ENCODE measurements at places on chromosomes 5 and 9. TPM values are rescaled to one million over a fixed set of nuclear protein-coding genes. Genes with fewer than 3 reads are reported as not detected.

DNA sequence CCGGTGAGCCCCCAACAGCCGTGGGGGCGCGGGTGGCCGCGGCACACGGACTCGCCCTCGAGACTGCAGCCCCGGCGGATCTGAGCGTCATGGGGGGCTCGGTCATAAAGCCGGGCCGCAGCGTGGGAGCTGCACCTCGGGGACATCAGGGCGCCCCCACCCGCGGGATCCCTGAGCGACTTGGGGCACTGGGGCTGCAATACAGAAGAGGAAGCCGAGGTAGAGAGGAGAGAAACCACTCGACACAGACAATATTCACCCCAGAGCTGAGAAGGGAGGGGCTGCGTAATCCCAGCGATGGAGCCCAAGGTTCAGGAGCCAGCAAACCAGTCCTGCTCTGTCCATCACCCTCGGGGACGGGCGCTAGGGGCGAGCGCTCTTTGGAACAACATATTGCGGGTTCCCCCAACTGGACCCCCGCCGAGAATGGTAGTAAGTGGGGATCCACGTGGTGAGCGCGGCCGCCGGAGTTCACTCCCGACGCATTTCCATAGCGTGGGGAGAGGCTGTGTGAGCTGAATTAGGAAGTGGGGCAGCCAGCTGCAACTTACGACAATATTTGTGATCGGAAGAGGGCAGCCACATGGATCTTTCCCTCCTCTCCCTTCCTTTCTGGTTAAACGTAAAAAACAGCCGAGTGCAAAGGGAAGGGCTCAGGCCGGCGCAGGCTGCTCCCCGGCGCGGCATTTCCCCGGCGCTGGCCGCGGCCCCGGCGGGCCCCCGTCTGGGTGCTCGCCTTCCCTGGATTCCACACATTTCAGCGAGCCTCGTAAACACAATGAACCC is 9.9 kb downstream of the PTCH1 start:
- no peak for DNase-seq

The G3BP1 gene
- total RNA-seq = 259 TPM

- no peak for DNase-seq
Measured at GRCh38 chr9:35856206-35856605, 14.0 kb downstream of the OR13J1 start.

The HAVCR2 gene
- total RNA-seq = 0.05 TPM

DNA sequence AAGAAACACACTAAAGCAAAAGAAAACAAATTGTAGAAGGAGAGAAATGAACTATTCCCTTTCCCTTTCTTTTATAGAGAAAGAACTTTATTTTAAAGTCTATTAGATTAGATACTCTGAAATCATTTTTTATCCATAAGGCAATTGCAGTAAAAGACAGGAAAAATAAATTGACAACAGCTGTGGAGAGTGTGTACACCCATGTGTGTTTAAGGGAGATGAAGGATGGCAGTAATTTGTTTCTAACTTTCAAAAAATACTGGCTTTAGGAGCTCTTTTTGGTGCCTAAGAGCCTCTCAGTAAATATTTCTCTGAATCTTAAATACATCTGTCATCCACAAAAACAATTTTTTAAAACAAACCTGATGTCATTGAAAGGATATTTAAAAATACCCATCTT is 18.3 kb upstream of the ARL14EPL start:
- no peak for DNase-seq

- DNase-seq = peak; percentile 63
Measured at GRCh38 chr5:159241946-159242552, 21.0 kb upstream of the UBLCP1 start.

DNA sequence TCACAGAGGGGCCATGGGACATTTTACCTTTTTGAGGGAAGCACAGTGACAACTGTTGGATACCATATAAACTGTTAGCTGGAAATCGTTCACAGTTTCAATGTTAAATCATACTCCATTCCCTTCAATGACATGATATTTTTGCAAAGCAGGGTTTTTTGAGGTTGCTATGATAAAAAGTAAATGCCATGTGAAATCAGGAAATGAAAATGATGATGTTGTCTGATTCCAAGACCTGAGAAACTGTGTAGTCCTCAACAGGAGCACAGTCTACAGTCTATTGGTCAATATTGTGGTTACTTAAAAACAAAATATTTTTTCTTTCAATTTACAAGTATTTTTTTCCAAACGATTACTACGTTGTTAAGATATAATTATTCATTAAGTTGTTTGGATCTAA is 24.0 kb upstream of the ADAM19 start:
- no peak for DNase-seq

- DNase-seq = no peak
Measured at GRCh38 chr5:138553437-138554095, 10.5 kb upstream of the ETF1 start.

- DNase-seq = no peak
Measured at GRCh38 chr9:69811351-69811868, 9.2 kb upstream of the CFAP95 start.

- no peak for DNase-seq
Measured at GRCh38 chr5:67335426-67335825, 138.8 kb upstream of the CD180 start.

The CSF1R gene
- total RNA-seq = 1.2 TPM

DNA sequence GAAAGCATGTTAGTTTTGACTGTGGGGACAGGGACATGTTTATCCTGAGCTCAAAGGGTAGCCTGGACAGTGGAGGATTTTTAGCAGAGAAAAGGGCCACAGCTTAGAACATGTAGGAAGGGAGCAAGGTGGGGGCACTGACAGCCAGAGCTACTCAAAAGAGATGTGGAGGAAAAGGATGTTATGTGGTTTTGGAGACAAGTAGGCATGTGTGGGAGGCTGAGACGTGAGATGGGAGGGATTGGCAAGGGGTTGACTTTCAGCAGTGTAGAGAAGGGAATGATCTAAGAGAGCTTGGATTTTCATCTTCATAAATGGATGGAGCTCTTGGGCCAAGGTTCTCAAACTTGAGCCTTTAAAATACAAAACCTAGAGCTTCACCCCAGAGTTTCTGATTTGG is 24.0 kb downstream of the SYK start:
- no peak for DNase-seq

The PHF19 gene
- total RNA-seq = 68.3 TPM

The TICAM2 gene
- total RNA-seq = 22.1 TPM

DNA sequence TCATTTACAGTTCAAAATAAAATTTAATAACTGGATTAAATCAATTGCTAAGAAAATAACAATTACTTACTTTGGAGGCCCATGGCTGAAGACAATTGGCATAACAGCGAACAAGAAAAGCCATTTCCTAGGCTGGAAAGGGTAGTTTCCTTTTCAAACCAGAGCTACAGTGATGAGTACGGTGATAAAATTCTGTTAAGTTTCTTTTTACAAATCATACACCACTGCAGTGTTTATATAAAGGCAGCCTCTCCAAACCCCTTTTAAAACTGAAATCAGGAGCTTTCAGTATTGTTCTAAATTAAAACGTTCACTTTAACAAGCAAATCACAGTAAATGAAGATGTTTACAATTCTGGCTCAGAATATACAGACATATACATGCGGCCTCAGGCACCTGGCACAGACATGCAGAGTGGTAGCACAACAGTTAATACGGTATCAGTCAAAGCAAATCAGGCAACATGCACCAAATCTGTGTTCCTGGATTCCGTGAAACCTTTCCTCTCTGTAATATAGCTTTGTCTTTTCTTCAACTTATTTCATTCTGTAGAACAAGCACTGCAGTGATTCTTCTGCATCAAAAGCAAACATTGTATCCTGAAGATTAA is 102.9 kb downstream of the RAPGEF6 start:
- no peak for DNase-seq

DNA sequence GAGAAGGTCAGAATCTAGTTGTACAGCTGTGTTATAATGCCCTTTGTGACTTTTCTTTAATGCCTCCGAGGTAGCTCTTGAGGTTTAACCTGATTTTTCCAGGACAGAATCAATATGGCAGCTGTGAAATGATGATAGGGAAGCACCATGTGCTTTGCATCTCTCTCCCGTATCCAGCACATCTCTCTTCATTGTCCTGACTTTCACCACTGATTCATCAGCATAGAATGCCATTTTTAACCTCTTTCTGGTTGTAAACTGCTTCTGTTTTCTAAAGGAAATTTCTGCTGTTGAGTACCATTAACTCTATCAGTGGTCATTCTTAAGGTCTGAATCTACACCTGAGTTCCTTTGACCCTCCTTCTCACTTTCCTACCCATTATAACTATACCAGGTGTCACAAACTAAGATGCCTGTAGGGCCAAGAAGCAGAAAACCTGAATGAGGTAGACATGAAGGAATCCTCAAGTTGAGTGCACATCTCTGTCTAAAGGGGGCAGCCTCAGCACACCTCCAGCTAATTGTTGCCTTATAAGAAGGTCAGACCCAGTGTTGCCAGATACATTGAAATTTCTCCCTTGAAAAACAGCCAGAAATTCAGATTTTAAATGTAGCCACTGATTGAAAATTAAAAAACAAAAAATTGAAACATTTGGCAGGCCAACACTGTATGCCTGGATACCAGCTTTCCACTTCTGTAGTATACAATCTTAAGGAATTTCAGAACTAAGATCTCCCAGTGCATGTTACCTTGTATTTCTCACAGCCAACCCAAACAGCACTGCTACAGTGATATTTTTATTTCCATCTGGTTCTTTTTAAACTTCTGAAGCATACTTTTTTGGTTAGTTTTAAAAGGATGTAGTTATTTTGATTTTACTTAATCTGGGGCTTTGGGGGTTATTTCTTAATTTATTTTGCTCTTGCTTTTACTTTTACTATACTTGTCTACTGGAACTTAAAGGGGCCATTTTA is 35.8 kb upstream of the TLX3 start:
- DNase-seq = no peak

DNA sequence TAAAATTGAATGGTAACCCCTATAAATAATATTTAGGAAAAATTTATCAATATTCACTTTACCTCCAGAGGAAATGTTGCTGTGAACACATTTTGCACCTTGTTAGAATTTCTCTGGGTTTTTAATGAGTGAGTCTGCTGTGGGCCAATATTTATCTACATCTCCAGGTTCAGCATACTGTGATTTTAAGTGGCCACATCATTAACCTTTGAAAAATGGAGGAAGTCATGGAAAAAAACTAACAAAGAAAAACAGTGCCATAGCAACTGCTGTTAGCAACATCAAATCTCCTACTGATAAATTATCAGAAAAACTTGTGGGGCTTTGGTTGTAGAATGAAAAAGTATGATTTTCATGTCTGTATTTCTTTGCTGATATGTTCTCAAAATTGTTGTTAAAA is 55.0 kb downstream of the CD180 start:
- DNase-seq = no peak

DNA sequence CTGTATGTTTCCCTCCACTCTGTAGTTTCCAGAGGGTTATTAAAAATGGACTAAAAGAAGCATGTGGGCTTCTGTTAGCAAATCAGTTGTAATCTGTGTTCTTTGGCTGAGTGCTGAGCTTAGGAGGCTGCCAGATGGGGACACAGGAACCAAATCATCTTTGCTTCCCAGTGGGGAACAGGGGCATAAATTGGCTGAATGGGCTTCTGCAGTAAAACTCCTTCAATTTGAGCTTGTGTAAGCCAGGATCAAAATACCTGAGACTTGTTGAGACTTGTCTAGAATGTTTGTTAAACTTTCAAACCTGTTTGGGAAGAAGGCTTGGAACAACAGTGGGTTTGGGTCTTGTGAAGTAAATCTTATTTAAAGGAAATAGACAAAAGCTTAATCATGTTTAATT is 32.2 kb upstream of the TNFAIP8 start:
- DNase-seq = no peak

The STC2 gene
- 12.6 TPM for total RNA-seq

The FOXD4L4 gene
- total RNA-seq = not detected

DNA sequence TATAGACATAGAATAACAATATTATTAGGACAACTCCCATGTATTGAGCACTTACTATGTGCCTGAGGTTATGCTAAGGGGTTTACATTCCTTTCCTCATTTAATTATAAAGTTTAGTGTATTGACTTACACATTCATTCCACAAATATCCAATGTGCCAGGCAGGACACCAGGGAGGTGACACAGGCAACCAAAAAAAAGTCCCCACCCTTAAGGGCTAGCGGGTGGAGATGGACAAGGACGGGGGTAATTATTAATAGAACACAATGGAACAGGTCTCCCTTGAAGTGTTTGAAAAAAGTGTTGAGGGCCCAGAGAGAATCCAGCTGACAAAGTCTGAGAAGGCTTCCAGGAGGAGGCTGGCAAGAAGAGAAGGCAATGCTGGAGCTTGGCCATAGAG is 5.7 kb downstream of the TBC1D2 start:
- no peak for DNase-seq

- DNase-seq = no peak
Measured at GRCh38 chr5:129904667-129905472, 605 bp downstream of the CHSY3 start.

The PCDHA13 gene
- total RNA-seq = not detected

- no peak for DNase-seq
Measured at GRCh38 chr5:41748631-41749030, 121.6 kb downstream of the OXCT1 start.

- no peak for DNase-seq
Measured at GRCh38 chr5:110354311-110354710, 372.2 kb downstream of the TMEM232 start.

- DNase-seq = no peak
Measured at GRCh38 chr9:134597957-134598883, 43.4 kb upstream of the COL5A1 start.

The WDR38 gene
- total RNA-seq = not detected

The MARVELD2 gene
- total RNA-seq = 0.13 TPM

All from SJSA1 (cell line).